ENCODE measurements at places on chromosomes 3 and 15.

- DNase-seq = no peak
Observed at GRCh38 chr15:57393061-57393460, 16.8 kb downstream of the CGNL1 start.

DNA sequence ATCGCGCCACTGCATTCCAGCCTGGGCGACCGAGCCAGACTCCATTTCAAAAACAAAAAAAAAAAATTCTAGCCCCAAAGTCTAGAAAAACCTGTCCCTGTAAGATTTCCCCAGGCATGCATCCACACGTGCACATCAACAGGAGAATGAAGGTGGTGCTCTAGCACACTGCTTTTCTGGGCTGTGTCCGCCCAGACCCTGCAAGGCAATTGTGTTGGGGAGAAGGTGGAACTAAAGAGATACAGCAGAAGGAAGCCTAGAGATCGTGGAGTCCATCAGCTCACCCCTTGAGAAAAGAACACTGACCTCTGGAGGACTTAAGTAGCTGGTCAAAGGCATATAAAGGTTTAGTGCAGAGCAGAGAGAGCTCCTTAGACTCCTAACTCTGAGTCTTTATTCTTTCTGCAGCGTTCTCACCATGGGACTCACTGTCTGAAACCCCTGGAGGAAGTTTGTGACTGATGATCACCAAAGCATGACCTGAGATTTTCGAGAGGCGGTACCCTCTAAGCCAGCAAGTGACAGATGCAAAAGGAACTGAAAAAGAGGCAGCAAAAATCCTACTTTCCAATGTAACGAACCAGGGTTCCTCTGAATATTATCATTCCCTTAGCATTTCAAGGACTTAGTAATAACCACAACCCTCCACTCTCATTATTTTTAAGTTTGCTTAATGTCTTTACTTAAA lies 179.8 kb downstream of the MEX3B start:
- DNase-seq = no peak

DNA sequence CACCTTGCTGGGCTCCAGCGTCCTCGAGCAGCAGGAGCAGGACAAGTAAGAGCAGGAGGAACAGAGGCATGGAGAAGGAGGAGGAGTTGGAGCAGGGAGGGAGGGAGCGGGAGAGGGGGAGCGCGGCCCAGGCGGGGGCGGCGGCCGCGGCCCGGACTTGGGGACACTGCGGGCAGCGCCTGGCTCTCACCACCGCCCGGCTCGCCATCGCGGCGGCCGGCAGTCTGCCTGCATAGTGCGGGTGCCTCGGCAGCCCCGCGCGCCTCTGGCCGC lies 440 bp downstream of the DCBLD2 start:
- no peak for DNase-seq

DNA sequence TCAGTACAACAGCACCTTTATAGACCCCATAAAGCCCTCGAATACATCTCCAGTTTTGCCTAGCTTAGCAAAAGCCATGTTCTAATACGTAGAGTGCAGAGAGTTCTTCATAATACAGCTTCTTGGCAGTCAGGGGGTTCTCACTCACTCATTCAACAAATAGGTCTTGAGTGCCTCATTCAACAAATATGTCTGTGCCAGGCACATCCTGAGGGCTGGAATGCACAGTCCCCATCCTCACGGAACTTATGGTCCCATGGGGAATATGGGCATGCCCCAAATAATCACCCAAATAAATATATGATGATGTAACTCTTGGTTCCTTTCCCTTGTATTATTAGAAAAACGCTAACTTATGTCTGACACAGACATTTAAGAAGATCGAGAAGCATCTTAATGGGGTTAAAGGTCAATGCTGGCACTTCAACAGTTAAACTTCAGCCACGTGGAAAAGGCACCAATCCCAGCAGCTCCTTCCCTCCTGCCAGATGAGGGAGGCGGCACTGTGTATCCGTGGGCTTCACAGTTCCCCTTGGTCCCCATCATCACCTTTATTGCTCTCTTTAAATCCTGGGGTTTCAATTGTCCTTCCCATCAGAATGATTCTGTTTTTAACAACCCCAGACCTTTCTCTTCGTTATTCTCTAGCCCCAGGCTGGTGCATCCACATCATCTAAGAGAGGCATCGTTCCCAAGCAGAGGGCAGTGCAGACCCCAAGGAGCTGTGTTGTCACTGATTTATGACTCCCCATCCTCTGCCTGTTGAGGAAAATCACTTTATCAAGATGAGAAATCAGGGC lies 18.9 kb upstream of the SEMA5B start:
- DNase-seq = no peak

DNA sequence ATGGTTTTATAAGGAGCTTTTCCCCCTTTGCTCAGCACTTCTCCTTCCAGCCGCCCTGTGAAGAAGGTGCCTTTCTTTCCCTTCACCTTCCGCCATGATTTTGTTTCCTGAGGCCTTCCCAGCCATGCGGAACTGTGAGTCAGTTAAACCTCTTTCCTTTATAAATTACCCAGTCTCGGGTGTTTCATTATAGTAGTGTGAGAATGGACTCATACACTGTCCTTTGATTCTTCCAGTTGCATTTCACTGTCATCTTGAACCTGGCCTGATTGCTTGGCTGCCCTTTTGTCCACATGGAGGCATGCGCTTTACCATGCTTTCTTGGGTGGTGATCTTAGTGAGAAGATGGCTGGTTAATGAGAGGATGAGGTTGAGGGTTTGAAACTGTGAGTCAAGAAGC lies 23.2 kb downstream of the USP13 start:
- DNase-seq = no peak

DNA sequence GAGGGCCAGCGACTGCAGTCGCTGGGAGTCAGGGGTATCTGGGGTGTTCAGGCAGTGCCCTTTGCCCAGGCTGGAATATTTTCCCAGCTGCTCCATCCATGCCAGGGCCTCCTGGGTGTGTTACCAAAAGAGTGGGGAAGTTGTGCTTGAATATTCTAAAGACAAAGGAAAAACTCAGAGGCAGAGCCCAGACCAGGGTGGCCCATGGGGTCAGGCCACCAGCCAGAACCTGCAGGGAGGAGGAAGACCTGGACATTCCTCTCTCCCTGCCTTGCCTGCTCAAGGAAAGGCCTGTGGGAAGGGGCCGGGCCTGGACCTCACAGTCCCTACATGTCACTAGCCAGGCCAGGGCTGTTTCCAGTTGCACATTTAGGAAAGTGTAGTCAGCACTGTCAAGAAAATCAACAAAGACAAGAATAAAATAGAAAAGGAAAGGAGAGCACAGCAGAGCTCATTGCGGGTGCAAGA lies 16.0 kb upstream of the KLF15 start:
- DNase-seq = no peak

GRCh38 chr15:57591822-57592367 lies at the start of gene MYZAP:
TSS of gene MYZAP (plus strand) at chr15:57591904. CDS start at chr15:57592035, 131 bp downstream.
- DNase-seq = no peak

GRCh38 chr3:7144697-7145308 lies 283.9 kb downstream of the GRM7 start:
- no peak for DNase-seq
